ENCODE measurements at places on chromosomes 7 and 10. TPM values are rescaled to one million over a fixed set of nuclear protein-coding genes. Genes with fewer than 3 reads are reported as not detected.

GRCh38 chr10:43957267-43958070, 308.8 kb upstream of the ZNF32 start:
- DNase-seq: peak; percentile 55

DNA sequence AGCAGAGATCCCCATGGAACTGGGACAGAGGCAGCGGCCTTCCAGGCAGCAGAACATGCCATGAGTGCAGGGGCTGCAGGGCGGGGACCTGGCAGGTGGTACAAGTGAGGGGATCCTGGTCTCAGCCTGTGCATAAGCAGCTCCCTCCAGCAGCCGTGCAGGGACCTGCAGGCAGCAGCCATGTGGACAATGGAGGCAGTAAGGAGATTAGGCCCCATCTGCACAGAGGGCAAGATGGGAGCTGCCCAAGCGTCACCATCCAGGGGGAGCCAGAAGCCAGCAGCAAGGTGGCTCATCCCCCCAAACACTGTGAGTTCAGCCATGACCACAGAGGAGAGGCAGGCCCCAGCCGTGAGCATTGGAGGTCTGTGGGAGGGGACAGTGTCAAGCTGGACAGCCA, 3.1 kb downstream of the DDC start:
- DNase-seq: no peak

GRCh38 chr7:43546231-43546630, 36.7 kb upstream of the STK17A start:
- DNase-seq: no peak

DNA sequence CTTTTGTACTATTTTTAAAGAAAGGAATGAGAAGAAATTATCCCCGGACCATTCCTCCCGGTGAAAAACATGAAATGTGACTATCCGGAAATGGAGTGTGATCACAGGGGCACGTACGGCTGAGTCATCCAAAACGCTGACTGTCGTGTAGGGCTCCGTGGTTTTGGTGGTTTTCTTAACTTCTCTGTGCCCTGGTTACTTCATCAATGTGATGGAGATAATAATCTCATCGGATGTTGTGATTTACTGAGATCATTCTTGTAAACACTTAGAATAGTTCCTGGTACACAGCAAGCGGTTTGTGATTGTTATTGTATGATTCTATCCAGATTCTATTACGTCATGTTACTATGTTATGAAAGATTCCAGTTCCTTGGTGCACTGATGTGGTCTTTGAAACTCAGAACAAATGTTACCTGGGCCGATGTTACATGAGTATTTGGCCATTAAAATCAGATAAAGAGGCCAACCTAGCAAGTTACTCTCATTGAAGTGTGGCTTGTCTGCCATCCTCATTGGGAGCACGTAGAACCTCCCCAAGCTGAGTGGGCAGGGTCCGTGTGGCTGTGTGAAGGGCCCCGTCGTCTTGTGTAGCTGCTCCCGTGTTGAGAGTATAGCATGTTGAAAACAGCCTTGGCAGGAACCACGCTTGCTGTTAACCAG, 99.5 kb downstream of the CAMK1D start:
- DNase-seq: no peak

GRCh38 chr7:118080947-118081346, 103.0 kb upstream of the LSM8 start:
- DNase-seq: no peak

DNA sequence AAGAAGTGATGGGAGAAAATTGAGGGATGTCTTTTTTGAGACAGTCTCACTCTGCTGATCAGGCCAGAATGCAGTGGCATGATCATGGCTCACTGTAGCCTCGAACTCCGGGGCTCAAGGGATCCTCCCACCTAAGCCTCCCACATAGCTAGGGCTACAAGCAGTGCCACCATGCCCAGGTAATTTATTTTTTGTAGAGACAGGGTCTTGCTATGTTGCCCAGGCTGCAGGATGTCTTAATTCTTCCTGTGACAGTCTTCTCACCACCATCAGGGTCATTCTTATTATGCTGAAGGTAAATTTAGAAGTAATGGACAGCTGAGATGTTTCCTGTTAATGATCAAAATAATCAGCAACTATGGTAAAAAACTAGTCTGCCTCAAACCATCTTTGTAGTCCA, 7.1 kb downstream of the DNAJC9 start:
- DNase-seq: no peak

DNA sequence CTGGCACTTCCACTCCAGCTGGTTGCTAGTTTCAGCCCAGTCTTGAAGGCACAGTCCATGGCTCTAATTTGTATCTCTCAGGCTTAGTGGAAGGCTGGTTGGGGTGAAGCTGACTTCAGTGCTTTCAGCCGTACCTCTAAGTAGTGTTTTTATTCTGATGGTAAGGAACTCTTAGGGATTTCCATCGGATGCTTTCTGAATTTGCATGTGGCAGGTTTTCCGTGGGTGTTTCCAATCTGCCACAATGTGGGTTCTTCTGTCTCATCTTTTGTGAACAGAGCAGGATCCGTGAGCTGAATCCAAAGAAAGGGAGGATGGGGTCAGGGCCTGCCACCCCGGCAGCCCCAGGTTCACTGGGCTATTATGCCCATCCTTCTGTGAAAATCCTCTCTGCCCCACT, 607.9 kb upstream of the MKI67 start:
- DNase-seq: peak; percentile 18

DNA sequence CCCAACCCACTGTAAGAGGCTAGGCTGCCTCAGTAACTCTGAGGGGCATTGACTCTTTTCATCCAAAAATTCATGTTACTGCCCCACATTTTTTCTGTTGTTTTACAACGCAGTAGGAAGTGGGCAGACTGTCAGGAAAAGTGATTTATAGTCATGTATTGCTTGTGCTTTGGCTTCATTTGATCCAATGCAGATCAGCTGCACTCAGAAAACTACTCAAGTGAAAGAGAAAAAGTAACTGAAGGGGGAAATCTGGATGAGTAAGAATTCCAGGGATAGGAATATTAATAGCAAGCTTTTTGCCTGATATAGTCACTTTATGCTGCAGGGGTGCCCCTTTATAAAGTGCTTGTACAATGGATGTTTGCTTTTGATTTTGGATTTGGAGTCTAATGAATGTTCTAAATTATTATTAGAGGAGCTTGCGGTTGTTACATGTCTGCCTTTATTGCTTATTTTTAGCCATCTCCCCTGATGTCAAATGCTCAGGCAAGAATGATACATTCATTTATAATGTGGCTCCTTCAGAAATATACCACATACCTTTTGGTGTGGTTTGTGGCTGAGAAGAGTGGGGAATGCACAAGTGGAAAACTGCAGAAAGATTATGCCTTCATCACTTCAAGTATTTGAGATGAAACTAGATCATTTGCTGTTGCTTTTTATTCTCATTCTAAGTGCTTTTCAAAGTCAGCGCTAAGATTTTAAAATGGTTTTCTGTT, 86.1 kb downstream of the EGFR start:
- DNase-seq: no peak

DNA sequence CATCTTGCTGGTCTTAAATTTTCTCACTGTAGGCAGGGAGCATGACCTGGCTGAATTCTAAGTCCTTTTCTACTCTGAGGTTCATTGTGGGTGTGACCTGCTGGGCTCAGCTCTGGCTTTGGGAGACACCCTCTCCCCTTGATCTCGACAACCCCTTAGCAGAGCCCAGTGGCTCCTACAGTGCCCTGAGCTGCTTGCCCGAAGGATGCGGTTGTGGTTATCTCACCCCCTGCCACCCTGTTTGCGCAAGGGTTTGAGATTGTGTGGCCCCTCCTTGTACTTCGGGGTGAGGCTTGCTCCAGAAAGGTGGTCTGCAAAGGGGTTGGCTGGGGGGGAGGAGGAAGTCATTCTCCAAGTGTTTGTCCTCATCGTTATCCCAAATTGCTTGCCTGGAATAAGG, 55.3 kb downstream of the TCF7L2 start:
- DNase-seq: no peak

DNA sequence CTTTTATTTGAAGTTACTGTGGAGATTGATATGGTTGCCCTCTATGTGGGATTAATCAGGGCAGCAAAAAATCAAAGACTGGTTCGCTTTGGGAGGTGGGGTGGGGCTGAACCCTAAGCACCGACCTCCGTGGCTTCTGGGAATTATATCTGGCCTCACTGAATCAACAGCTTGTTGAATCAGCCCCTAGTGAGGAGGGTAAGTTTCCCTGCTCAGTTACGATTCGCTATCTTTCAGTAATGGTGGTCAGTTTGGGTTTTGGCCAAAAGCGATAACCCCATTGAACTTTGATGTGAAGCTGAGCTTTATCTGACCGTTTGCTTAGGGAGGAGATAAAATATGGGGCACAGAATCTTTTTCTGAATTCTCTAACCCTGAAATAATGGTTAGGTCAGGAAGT, 16.6 kb upstream of the ARPC1A start:
- no peak for DNase-seq

DNA sequence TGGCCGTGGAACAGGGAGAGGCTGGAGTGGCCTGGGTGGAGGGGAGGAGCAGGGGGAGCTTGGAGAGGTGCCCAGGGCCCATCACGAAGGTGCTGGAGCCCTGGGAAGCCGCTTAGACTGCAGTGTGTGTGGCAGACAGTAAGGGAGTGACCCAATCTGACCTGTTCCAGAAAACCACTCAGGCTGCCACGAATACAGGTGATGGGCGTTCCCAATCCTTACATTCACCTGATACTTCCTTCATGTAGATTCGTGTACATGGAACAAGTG, 161.7 kb downstream of the SVIL start:
- no peak for DNase-seq

DNA sequence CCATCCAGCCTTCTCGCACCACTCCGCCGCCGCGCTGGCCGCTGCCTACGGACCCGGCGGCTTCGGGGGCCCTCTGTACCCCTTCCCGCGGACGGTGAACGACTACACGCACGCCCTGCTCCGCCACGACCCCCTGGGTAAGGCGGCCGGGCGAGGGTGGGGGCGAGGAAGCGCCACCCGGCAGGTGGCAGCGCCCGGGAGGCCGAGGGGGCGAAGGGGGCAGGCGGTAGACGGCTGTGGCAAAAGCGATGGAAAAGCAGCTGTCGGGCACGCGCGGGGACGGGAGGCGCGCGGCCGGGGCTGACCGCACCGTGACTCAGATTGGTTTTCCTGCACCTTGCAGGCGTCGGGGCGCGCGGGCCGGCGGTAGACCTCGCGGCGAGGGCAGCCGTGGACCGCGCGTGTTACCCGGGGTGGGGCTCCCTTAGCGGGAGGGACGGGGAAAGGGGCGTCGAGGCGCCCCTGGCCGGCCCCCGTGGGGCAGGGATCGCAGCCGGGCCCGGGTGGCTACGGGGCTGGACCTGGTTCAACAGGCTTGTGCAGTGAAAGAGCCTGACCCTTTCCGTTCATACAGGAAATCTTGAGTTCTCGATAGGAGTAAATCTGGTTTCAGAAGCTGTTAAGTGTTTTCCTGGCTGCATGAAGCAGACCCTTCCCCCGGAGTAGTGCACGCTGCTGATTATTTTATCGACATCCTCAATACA, 608 bp downstream of the HHEX start:
- peak; percentile 93 for DNase-seq

- DNase-seq: no peak
These were observed 113.4 kb downstream of the JAZF1 start for GRCh38 chr7:28067171-28067570.

DNA sequence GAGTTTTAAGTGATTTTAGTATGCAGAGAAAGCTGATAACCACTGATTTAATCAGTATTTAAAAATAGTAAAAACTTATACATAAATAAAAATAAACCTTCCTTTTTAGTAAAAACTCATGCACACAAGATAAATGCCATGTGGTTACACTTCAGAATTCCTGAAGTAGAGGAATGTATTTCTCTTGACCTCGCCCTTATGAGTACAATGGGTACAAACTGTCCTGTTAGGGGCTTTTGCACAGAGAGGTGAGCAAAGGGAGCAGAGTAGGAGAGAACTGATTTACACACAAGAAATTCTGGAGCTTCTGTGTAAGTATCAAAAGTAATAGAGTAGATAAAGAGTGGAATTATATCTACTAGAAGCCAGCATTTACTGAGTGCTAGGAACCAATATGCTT, 279.6 kb downstream of the PPP1R3A start:
- no peak for DNase-seq

- no peak for DNase-seq
These were observed 108.7 kb downstream of the TCF7L2 start for GRCh38 chr10:113058523-113059370.

GRCh38 chr10:15703944-15704580, 15.7 kb downstream of the ITGA8 start:
- DNase-seq: no peak

GRCh38 chr10:85832988-85833387, 533.6 kb downstream of the GRID1 start:
- DNase-seq: no peak

- DNase-seq: no peak
These were observed 287.3 kb downstream of the RPS24 start for GRCh38 chr10:78321000-78321399.

- DNase-seq: no peak
These were observed 352.5 kb downstream of the FGFR2 start for GRCh38 chr10:121245754-121246153.

- DNase-seq: no peak
These were observed 45.6 kb upstream of the SCIN start for GRCh38 chr7:12524794-12525386.

- DNase-seq: no peak
These were observed 102.4 kb downstream of the HIPK2 start for GRCh38 chr7:139675127-139676125.

GRCh38 chr7:121187676-121188075, 141.1 kb upstream of the WNT16 start:
- no peak for DNase-seq

DNA sequence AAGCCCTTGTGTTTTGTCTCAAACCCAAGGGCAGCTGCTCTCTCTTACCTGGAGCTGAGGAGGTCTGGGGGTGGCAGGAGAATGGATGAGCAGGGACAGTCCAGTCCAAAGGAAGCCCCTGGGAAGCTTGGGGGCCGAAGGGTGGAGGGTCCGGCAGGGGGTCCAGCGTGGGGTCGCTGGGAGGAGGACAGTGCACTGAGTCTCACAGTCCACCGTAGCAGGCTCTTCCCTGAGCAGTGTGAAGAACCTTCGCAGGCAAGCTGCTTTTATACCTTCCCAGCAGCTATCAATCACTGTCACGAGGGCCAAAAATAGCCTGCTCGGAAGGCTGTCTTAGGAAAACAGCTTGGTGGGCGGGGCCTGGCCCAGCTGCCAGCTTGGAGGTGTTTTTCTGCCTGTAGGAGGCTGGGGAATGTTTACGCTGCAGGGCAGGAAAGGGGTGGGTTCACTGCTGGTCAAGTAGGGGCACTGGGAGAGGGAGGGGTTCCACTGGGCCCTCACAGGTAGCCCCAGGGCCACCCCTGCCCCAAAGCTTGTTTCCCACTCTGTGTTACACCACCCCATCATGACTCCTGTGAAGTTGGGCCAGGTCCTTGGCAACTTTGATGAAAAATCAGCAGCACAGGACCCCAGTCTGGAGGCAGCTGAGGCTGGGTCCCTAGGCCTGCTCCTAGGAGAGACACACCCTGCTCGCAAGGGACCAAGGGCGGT, at the start of gene DEPP1:
Gene DEPP1, minus strand, starts transcription at position 240 of the 711 bp plus-strand sequence. CDS start 779 bp downstream, outside the sequence.
- peak; percentile 92 for DNase-seq

Gene CFAP58
- 0.64 TPM for total RNA-seq

Gene PRLHR
- total RNA-seq: not detected

Gene ZSWIM8
- total RNA-seq: 91.5 TPM

Gene GAD2
- not detected for total RNA-seq

Gene CRPPA
- 2.2 TPM for total RNA-seq

Gene BMPER
- total RNA-seq: 4.6 TPM

Gene EIF4EBP2
- 137 TPM for total RNA-seq

Gene TDRD1
- total RNA-seq: 0.16 TPM

Gene PARP12
- total RNA-seq: 43.8 TPM

Gene FFAR4
- total RNA-seq: 2.3 TPM

Gene TUBB8
- not detected for total RNA-seq

Gene FGL2
- total RNA-seq: 34.4 TPM

Gene RGS10
- 18.1 TPM for total RNA-seq

Gene CH25H
- total RNA-seq: 4.8 TPM

Gene FOXP2
- 7.9 TPM for total RNA-seq

All from mesenteric fat pad (tissue), 1 donor.